ENCODE measurements at places on chromosomes 7 and 10. TPM values are rescaled to one million over a fixed set of nuclear protein-coding genes. Genes with fewer than 3 reads are reported as not detected.

DNA sequence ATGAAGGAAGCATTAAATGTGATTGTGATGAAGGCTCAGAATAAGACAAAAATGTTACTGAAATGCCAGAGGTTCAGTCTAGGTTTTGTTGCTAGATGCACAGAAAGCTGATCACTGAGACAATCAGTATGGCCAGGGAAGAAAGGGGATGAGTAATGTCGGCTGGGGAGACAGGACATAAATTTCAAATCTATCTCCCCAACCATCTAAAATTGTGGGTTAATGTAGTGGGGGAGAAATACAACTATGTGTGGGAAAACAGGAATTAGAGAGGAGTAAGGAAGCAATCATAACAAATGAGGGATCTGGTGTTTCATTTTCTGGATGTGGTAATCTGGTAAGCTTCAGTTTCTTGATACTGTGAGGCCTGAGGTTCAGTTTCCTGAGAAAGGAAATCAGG, 1111.0 kb downstream of the XPNPEP1 start:
- no peaks in the 10 kb centered on the region for H3K36me3 ChIP-seq
- no peak for DNase-seq
- no peak overlapping the region for H3K27ac ChIP-seq
- H3K27me3 ChIP-seq, result no peaks in the 10 kb centered on the region
- no peaks in the 10 kb centered on the region for H3K4me1 ChIP-seq

DNA sequence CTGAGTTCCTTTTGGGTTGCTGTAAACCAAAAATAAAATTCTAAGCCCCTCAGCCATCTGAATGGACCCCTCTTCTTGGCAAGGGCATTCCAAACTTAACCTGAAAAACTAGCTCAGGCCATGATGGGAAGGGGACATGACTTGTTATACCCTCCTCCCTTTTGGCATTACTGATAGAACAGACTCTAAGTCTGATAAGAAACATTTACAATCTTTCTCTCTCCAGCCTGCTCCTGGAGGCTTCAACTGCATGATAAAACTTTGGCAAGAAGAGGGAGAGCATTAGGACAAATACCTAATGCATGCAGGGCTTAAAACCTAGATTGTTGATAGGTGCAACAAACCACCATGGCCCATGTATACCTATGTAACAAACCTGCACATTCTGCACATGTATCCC, 40.9 kb upstream of the ATOH7 start:
- no peaks in the 10 kb centered on the region for H3K36me3 ChIP-seq
- H3K4me1 ChIP-seq, result no peaks in the 10 kb centered on the region
- H3K4me3 ChIP-seq, result no peak overlapping the region
- no peak for DNase-seq
- H3K27me3 ChIP-seq, result no peaks in the 10 kb centered on the region
- H3K27ac ChIP-seq, result no peak overlapping the region

DNA sequence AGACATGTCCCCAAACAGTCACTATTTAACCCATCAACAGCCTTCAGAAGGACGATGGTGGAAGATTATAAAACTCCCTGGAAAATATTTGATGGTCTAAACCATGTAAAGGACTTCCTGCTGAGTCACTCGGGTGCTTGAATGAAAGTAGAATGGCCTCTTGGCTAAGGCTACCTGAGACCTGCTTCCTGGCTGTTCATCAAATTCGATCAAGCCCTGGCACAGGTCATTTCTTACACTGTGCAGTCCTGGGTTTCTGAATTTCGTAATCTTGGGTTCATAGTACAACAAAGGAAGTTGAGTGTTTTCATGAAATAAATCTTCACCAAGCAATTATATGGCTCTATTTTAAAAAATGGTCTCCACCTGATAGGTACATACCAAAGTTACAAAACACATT, 260.3 kb upstream of the RNF32 start:
- H3K27ac ChIP-seq, result no peak overlapping the region
- no peak for DNase-seq
- H3K27me3 ChIP-seq, result no peaks in the 10 kb centered on the region

- H3K27me3 ChIP-seq, result no peaks in the 10 kb centered on the region
- peaks cover 9% of the 10 kb centered on the region for H3K4me1 ChIP-seq
- H3K4me3 ChIP-seq, result peak overlapping the region; percentile 90
- no peaks in the 10 kb centered on the region for H3K36me3 ChIP-seq
- DNase-seq, result peak; percentile 80
These were observed 1.1 kb upstream of the EMX2 start for GRCh38 chr10:117541405-117541908.

DNA sequence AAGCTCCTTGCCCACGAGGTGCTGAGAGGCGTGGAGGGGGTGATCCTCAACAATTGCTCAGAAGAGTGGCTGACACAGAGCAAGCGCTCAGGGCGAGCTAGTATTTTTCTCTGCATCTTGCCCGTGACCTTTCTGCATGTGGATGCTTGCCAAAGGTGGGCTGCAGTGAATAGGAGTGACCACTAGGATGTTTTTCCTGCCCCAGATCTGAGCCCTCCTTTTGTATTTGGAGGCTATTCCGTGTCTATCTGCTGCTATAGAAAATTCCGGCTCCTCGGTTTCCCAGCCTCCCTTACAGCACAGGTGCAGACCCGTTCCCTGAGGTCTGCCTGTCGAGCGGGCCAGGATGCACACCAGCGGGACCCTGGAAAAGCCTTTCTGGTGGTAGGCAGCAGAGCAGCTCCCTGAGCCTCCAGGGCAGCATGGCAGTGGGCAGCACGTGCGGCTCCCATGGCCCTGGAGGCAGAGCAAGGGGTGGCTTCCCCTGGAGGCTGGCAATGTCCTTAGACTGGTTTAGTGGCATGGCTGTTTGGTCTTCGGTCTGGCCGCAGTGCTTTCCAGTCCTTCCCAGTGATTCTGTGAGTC, 145.1 kb upstream of the PCBD1 start:
- no peaks in the 10 kb centered on the region for H3K36me3 ChIP-seq
- H3K27ac ChIP-seq, result no peak overlapping the region
- no peaks in the 10 kb centered on the region for H3K4me1 ChIP-seq

DNA sequence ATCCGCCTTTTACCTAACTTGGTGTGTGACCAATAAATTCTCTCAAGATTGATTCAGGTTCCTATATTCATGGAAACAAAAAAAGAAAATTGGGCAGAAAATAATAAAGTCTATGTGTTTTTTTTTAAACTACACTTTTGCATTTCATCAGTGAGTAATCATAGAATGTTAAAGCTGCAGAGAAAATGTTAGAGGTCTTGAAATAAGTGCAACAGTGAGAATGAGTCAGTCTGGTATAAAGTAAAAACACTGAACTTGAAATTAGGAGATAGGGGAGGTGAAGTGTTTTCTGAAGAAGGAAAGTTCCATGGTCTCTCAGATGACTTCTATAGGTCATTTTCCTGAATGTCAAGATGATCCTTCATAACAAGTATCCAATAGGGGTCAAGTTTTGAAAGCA, 202.6 kb upstream of the NRP1 start:
- no peak for DNase-seq
- H3K27me3 ChIP-seq, result no peaks in the 10 kb centered on the region
- no peaks in the 10 kb centered on the region for H3K4me1 ChIP-seq
- H3K27ac ChIP-seq, result no peak overlapping the region
- no peak overlapping the region for H3K4me3 ChIP-seq

GRCh38 chr10:11693376-11693775, 48.8 kb upstream of the ECHDC3 start:
- DNase-seq, result no peak
- H3K4me1 ChIP-seq, result peaks cover 19% of the 10 kb centered on the region
- no peak overlapping the region for H3K4me3 ChIP-seq
- no peak overlapping the region for H3K27ac ChIP-seq
- H3K36me3 ChIP-seq, result no peaks in the 10 kb centered on the region

DNA sequence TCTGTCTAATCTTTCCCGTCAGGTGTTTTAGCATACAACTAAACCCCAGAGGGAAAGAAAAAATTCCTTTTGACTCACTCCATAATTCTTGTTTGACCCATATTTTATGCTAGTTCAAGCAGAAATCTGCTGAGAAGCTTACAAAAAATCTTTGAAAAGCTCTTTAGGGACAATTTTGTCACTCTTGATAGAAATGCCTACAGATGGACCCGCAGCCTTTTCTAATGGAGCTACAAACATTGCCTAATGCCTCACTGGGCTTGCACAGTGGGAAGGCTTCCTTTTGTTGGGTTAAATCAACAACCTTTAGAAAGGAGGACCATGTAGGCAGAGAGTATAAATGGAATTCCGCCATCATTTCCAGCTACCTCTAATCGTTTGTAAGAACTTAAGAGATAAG, 344.5 kb downstream of the PCLO start:
- DNase-seq, result no peak
- H3K27ac ChIP-seq, result no peak overlapping the region
- H3K4me1 ChIP-seq, result no peaks in the 10 kb centered on the region

- H3K4me3 ChIP-seq, result no peak overlapping the region
- no peaks in the 10 kb centered on the region for H3K27me3 ChIP-seq
- DNase-seq, result peak; percentile 7
- no peak overlapping the region for H3K27ac ChIP-seq
These were observed 34.6 kb upstream of the ZNF273 start for GRCh38 chr7:64868499-64868898.

DNA sequence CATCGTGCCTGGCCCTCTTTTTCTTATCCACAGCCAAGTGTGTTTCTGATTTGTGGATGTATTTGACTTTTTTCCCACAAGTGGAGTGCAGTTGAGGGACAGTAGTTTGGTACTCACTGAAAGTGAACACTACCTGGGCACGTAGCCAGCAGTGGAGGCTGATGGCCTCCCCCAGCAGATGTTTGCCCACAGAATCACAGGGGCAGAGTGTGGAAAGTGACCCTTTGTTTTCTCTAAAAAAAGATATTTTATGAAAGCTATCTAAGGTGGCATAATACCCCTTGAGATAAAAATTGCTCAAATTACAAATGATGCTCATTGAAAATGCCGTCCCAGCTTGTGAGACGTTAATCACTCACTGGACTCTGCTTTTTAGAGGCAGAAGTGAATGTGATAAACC, 29.1 kb downstream of the WDR37 start:
- H3K27ac ChIP-seq, result no peak overlapping the region
- H3K4me1 ChIP-seq, result no peaks in the 10 kb centered on the region
- no peak overlapping the region for H3K4me3 ChIP-seq
- peaks cover 1% of the 10 kb centered on the region for H3K36me3 ChIP-seq
- H3K27me3 ChIP-seq, result no peaks in the 10 kb centered on the region

DNA sequence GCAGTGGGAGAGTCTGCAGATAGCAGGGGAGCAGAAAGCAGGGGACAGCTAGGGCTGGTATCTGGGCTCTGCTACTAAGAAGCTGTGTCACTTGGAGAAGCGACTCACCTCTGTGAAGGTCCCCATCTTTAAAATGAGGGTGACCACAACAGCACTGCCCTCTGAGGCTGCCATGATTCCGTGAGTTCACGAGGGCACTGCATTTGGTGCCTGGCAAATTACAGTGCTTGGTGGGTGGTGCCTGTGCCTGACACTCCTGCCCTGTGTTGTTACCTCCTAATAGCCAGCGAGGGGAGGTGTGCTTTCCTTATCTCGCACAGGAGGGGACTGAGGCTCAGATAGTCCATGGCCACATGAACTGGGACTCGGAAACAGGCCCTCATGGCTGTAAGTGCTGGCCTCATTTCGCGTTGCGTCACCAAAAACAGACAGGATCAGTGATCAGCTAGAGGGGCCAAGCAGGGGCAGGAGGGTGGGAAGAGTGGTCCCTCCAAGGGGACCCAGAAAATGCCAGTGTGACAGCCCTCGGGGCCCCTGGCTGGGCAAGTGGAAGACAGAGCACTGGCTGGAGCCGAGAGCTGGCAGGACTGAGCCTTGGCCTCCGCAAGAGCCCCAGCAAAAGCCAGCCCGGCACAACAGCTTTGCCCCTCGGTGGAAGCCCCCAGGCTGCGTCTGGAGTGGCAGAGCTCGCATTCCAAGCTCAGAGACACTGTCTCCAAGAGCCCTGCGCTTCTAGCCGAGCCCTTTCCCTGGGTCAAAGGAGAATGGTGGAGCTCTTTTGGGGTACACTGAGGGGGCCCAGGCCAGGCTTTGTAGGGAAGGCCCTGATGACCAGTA, 17.3 kb upstream of the BNIP3 start:
- H3K36me3 ChIP-seq, result no peaks in the 10 kb centered on the region
- no peak for DNase-seq
- H3K4me1 ChIP-seq, result peaks cover 19% of the 10 kb centered on the region

DNA sequence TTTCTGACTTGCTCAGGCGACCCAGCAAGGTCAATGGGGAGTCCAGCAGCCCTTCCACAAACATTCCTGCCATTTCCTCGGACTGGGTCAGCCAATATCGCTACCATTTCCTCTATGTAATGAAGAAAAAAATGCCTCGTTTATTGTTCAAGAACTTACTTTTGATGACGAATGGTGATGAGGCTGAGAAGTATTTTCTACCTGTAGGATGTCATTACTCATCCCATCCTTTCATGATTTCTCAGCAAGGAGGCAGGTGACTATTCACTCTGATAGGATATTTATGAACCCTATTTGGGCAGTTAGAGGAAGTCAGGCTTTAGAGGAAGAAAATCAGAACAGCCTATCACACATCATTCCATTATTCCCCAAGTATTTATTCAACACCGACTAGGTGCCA, 178.6 kb downstream of the FANK1 start:
- no peaks in the 10 kb centered on the region for H3K36me3 ChIP-seq
- no peak overlapping the region for H3K4me3 ChIP-seq
- H3K27me3 ChIP-seq, result no peaks in the 10 kb centered on the region
- DNase-seq, result no peak

GRCh38 chr7:12719981-12720865, 32.8 kb downstream of the ARL4A start:
- no peaks in the 10 kb centered on the region for H3K36me3 ChIP-seq
- no peak overlapping the region for H3K27ac ChIP-seq
- H3K4me1 ChIP-seq, result peaks cover 10% of the 10 kb centered on the region
- H3K4me3 ChIP-seq, result no peak overlapping the region

DNA sequence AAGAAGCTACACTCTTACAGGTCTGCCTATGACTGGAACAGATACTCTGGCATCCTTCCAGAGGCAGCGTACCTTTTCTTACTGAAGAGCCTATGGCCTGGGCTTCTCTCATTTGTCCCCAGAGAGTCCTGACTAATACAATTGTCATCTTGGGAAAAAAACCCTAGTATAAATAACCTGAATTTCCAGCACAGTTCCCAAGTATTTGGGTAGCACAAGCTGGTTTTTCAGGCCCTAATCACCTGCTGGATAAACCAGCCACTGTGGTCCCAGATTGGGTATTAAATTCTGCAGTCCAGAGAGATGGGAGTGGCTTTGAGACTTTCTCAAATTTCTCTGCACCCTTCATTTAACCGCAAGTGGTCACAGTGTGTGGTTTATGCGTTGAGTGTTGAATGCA, 186.8 kb upstream of the NEBL start:
- 0 out of 2 replicates have a peak, but pooled peaks cover 2% of the 10 kb centered on the region for H3K4me1 ChIP-seq
- no peak for DNase-seq
- H3K36me3 ChIP-seq, result no peaks in the 10 kb centered on the region
- H3K4me3 ChIP-seq, result no peak overlapping the region
- no peak overlapping the region for H3K27ac ChIP-seq

The NANOS1 gene
- 5.9 TPM for total RNA-seq

The OR2A42 gene
- total RNA-seq, result not detected

The ABCF2 gene
- total RNA-seq, result 50.8 TPM

The TECTB gene
- 0.27 TPM for total RNA-seq

The EVX1 gene
- not detected for total RNA-seq

The PTPRN2 gene
- 1.4 TPM for total RNA-seq

The ZNF786 gene
- 9.5 TPM for total RNA-seq
